ENCODE measurements at places on chromosomes 4 and X.

DNA sequence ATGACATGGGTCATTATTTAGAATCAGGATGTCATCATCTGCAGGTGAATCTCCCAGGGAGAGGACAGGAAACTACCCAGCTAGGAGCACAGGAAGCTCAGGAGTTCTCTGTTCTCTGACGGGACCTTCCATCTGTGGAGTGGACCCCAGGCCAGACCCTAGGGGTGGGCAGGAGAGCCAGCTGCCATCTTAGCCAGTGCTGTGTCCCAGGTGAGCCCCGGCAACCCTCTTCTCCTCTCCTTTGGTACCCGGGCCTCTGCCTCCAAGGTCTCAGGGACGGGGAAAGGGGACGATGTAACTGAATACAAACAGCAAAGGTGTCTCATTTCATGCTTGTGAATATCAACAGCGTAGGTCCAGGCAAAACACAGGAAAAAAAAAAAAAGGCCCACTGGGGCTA, 48.5 kb downstream of the C4orf50 start:
- DNase-seq, result peak; percentile 8

DNA sequence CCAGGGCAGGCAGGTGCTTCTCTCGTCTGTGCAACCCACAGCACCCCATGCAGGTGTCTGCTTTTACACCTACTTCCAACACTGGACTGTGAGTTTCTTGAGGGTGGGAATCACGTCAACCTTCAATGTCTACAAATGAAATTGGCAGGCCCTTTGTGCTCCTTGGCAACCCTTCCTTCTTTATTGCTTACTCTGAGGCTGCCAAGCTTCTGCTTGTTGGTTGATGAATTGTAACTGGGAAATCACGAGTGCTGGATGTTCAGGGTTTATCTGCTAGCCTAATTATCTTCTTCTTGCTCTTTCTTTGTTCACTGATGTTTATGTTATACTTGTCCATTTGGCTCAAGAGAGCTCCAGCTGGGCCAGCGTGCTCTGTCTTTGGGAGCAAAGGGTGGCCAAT, 2.5 kb upstream of the DGAT2L6 start:
- DNase-seq, result no peak

- peak; percentile 61 for DNase-seq
Observed at GRCh38 chr4:94451695-94452475, at the start of gene PDLIM5. Gene PDLIM5, plus strand, starts transcription at chr4:94451942. Its CDS starts 3,347 bp downstream, at chr4:94455289.

GRCh38 chrX:6227453-6227835, 1.2 kb downstream of the NLGN4X start:
- DNase-seq, result peak; percentile 27

- DNase-seq, result no peak
Observed at GRCh38 chrX:51476930-51477329, 19.5 kb downstream of the NUDT11 start.

DNA sequence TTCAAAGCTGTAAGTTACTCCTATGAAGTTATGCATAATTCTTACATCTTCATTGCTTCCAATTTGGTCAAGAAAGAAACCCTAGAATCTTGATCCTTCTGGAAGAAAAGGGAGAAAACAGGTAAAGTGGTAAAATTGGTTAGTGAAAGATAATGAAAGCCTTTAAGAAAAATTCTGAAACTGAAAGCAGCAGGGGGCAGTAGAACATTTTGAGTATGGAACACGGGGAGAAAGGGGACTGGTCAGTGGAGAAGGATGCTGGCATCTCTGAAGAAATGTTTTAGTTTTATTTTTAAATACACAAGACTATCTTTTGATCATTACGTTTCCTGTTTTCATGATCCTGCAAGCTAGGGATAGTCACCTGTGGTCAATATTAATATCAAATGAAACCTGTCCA, 54.3 kb downstream of the SLIT2 start:
- no peak for DNase-seq

DNA sequence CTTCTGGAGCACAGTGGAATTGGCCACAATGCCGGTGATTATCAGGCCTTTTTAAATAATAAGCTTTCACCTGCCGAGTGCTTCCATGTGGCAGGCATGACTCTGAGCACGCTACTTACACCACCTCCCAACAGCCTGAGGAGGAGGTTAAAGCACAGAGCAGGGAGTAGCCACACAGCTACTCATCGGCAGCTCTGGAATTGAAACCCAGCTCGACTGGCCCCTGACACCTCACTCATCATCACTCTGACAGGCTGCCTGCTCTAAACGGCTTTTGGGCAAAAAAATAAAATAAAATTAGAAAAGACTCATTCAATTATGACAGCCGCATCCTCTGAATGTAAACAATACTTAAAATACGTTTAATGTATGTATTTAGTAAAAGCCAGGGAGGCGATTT, 326.4 kb upstream of the NOCT start:
- DNase-seq, result no peak

DNA sequence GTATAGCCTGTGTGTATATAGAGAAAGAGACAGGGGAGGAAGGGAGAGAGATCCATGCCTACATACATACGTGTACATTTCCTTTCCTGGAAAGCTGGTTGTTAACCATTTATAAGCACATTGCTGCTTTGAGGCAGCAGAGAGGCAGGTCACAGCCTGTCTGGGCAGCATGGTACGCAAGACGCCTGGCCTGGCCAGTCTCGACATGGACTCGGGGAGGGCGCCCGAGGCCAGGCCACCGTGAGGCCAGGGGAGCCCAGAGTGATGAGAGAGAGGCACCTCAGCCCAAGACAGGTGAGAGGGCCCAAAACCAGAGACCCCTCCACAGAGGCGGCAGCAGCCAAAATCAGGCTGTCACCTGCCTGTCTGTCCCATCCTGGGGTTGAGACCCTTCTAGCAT, 3.9 kb downstream of the TREX2 start:
- DNase-seq, result no peak

DNA sequence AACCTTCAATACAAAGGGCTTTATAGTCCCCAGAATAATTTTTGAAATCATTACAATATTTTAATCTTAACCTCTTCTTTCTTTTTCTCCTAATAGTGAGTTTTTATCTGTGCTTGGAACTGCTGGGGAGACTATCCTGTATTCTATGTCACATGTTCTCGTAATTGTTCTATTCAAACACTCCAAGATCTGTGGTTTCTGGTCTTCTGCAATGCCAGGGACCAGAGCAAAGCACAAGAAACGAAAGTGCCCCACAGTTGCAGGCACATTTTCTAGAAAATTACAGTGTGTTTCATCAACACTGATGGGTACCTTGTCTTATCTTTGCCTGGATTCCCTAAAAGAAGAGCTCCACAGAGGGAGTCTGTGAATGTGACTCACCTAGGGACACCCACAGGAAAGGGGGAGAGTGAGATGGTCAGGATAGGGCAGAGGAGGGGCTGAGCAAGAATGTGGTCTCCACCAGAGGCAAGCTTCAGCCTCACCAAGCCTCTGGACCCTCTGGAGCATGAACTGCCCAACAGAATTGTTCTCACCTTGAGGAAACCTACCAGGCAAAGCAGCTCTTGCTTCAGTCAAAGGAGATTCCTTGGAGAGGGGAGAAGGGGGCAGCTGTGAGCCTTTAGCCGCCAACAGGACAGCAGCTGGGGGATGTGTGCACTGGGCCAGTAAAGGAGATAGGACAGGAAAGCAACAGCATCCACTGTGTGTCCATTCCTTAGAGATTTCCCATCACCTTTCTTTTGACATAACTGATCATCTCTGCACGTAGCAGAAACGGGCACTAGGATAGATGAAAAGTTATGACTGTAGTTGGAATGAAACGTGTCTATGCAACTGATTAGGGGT, 25.9 kb downstream of the UNC5C start:
- DNase-seq, result no peak

DNA sequence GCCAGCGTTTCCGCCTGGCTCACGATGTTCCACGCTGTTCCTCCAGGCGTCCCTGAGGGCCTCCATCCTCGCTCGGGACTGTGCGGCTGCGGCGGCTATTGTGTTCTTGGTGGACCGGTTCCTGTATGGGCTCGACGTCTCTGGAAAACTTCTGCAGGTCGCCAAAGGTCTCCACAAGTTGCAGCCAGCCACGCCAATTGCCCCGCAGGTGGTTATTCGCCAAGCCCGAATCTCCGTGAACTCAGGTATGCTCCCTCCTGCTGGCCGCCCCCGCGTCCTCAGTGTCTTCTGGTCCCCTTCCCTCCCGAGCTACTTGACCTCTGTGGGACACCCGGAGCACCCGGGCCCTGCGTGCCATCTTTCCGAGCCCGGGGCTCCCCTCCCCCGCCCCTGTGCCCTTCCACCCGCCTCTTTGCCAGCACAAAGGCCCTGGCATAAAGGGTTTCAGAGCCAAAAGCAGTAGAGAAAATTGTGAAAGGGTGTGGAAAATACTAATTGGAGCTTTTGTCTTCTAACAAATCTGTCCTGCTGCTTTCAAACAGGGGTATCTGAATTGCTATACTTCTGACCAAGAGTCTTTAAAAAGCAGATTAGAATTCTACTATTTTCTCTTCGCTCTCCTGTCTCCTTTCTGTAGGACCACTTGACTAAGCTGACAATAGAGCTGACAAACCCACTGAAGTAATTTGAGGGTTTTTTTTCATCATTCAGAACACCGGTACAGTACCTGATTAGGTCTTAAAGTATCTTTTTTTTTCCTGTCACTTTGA, 104.0 kb downstream of the NEUROG2 start:
- no peak for DNase-seq

GRCh38 chr4:77922158-77923094, 59.8 kb downstream of the MRPL1 start:
- DNase-seq, result no peak

DNA sequence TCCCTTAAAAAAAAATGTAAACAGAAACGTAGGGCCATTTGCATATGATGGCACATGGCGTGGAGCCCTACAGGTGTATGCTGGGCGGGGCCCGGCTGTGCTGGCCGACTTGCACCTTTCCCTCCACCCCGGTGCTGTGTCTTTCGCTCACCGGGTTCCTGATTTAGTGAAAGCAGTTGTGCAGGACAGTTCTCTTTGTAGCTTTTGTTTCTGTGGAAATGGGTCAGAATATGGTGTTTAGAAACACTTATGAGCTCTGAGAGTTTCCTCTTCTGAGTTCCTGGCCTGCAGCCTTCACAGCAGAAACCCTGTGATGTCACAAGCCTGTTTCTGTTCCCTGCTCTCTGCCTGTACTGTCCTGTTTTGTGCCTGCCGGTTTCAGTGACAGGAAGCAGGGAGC, 22.5 kb upstream of the MSANTD1 start:
- DNase-seq, result peak; percentile 38

DNA sequence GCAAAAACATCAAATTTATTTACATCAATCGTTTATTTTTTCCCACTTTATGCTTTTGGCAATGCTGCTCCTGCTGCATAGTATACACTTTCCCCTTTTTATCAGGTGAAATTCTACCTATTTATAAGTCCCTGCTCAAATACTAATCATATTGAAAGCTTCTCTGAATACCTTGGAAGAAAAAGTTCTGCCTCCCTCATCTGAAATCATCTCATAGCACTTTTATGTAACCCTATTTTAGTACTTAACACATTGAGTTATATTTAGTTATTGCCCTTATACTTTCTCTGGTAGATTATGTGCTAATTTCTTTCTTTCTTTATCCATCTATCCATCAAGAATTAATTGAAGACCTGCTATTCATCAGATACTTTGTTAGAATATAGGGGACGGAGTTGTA, 1.1 kb upstream of the WDR17 start:
- no peak for DNase-seq

DNA sequence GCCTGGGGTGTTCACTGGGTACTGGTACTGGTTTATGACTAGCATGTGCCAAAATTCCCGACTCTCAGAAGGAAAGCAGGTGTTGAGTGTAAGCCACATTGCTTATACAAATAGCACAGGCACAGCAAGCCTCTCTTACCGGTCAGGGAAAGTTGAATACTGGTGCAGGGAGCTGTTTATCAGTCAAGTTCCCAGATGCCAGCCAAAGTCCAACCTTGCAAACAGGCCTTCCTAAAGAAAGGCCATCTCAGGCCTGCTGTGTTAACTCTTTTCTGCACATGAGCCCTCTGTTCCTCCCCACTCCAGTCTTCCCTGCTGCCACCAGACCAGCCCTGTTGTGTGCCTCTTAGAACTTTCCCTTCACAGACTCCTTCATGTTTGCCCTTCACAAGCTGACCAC, 34.2 kb downstream of the PKD2 start:
- DNase-seq, result no peak

GRCh38 chrX:81957900-81958545, 756.1 kb downstream of the SH3BGRL start:
- DNase-seq, result peak; percentile 2

- no peak for DNase-seq
Observed at GRCh38 chr4:173765751-173766150, 235.7 kb upstream of the HAND2 start.

- DNase-seq, result no peak
Observed at GRCh38 chr4:996997-997374, 3.8 kb upstream of the SLC26A1 start.

- no peak for DNase-seq
Observed at GRCh38 chr4:174524242-174524641, 2.0 kb upstream of the HPGD start.

GRCh38 chr4:41424522-41424921, 113.4 kb upstream of the LIMCH1 start:
- no peak for DNase-seq

DNA sequence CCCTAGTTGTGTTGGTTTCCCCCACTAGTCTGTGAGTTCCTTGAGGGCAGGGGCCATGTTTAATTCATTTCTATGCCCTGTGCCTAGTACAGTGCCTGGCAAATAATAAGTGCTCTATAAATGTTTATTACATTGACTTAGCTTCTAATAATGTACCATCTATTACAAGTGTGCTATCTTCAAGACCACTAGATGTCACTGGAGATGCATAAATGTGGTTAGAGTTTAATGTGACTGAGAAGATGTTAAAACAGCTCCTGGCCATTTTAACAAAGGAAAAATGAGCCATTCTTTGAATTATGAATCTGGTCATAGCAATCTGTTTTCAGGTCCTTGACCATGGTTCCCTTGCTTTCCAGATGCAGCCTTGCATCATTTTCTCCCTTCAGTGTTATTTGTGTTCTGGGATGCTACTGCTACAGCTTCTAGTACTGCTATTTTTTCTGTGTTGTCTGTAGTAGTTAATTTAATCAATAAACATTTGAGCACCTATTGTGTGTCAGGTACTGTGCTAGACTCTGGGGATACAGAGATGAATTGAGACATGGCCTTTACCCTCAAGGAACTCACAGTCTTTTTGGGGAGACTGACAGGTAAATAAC, 43.2 kb downstream of the SLC9A6 start:
- DNase-seq, result peak; percentile 67

- DNase-seq, result no peak
Observed at GRCh38 chr4:144090744-144091143, 49.8 kb downstream of the GYPA start.

DNA sequence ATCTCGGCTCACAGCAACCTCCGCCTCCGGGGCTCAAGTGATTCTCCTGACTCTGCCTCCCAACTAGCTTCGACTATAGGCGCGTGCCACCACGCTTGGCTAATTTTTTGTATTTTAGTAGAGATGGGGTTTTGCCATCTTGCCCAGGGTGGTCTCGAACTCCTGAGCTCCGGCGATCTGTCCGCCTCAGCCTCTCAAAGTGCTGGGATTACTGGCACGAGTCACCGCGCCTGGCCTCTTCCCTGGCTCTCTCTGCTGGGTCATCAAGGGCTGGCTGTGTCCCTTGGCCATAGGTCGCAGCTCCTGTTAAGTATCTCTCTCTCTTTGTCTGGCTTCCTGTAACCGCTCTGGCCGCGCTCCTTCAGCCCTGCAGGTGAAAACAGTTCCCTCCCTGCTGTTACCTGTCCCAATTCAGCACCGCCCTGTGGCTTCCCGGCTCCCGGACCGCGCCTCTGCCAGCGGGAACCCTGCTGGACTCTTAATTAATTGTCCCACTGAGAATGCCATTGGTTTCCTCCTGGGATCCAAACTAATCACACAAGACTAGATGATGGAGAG, 1.3 kb upstream of the RGS12 start:
- DNase-seq, result peak; percentile 89

- no peak for DNase-seq
Observed at GRCh38 chrX:49960061-49960460, 37.7 kb downstream of the CLCN5 start.
